Islet precursor cell (in vitro differentiated cells): ENCODE measurements at places on chromosomes 13 and 19.
A peak's percentile ranks its signal among the peaks of the same experiment; 100 is the strongest.

DNA sequence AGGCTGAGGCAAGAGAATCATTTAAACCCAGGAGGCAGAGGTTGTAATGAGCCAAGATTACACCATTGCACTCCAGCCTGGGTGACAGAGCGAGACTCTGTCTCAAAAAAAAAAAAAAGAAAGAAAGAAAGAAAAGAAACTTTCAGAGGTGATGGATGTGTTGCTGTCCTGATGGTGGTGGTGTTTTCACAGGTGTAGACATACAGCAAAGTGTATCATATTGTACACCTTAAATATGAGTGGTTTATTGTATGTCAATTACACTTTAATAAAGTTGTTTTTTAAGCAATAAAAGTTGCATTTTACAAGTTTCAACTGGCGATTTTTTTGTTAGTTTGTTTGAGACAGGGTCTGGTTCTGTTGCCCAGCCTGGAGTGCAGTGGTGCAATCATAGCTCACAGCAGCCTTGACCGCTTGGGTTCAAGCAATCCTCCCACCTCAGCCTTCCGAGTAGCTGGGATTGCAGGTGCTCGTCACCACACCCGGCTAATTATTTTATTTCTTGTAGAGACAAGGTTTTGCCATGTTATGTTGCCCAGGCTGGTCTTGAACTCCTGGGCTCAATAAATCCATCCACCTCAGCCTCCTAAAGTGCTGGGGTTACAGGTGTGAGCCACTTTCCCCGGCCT is 13.5 kb upstream of the INSR start:
- DNase-seq, result no peak

DNA sequence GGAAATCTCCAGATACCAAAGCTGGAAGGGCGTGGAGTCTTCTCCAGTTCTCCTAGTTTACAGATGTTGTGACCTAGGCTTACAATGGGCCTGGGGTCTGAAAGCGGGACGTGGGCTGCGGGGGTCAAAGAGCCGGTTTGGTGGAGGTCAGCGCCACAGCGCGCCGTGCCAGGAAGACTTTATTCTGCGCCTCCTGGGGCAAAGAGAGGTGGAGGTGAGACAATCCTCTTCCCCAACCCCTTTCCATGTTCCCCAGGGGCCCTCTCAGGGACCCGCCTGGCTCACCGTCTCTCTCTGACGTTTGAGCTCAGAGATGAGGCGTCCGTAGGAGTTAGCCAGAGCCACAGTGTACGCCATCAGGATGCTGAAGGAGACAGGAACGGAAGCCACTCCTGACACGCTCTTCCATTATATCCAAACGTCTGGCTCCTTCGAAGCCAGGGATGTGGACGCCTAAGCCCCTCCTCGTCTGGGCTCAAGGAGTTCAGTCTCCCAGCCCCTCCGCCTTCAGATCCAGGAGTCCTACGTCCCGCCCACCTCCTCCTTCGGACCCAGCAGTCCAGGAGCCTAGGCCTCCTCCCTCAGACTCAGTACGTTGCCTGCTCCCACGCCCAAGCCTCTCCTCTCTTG is 776 bp upstream of the LENG1 start:
- no peak for DNase-seq

DNA sequence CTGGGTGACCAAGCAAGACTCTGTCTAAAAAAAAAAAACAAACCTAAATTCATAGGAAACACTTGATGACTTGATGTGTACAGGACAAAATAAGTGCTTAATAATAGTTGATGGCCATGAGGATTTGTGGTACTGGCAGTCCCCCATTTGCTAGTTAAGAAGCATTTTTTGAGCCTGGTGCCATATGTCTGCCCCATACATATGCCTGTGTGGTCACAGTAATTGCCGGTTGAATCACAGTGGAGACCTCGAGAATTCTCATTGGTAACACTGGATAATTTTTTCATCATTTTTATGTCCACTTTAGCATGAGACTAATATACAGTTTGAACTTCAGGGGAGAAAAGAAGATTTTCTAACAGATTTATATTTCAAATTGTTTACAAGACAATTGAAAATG is 79.2 kb downstream of the LRCH1 start:
- DNase-seq, result no peak

GRCh38 chr13:39132286-39133230 is 94.3 kb downstream of the NHLRC3 start:
- DNase-seq, result no peak

- no peak for DNase-seq
These were observed 45.5 kb downstream of the C13orf42 start for GRCh38 chr13:51065372-51066090.

- DNase-seq, result no peak
These were observed 1842.5 kb upstream of the PRR20A start for GRCh38 chr13:55298201-55298600.

GRCh38 chr19:4635754-4636116 is 3.6 kb upstream of the TNFAIP8L1 start:
- DNase-seq, result peak; percentile 60

- peak; percentile 60 for DNase-seq
These were observed 29.1 kb downstream of the VAV1 start for GRCh38 chr19:6801485-6802086.

GRCh38 chr19:17457616-17458015 is 3.1 kb downstream of the NXNL1 start:
- DNase-seq, result no peak

DNA sequence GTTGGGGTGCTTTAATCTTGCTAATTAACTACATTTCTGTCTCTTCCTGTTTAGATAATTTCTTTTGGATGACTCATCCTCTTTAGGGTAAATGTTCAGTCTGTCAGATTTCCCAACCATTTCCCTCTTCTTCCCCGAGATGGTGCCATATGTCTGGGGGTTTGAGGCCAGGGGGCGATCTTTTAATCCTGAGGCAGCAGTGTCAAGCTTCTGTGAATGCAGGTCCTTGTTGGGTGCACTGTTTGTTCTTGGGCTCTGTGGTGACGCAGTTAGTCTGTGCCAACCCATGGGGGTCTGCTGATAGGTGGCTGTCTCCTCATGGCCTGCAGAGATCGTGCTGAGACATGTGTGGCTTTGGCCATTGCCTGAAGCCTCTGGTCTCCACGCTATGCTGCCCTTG is 420.4 kb downstream of the NDFIP2 start:
- DNase-seq, result no peak

DNA sequence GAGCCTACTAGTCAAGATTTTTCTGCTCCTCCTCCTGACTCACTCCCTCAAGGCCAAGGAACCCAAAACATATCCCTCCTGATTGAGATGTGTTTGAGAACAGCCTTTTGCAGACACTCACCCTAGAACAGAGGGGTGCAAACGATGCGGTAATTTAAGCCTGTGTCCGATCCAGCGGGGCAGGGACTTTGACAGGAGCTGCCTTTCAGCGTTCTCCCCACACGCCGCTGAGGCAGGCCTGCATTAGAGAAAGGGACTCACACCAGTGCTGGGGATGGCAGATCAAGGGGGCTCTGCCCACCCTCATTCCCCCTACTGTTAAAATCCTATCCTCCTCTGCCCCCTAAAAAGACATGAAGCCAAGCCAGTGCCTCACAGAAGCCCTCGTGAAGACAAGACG is 70.5 kb downstream of the CCDC70 start:
- DNase-seq, result no peak

- DNase-seq, result no peak
These were observed 65.9 kb downstream of the SERP2 start for GRCh38 chr13:44439452-44440024.

DNA sequence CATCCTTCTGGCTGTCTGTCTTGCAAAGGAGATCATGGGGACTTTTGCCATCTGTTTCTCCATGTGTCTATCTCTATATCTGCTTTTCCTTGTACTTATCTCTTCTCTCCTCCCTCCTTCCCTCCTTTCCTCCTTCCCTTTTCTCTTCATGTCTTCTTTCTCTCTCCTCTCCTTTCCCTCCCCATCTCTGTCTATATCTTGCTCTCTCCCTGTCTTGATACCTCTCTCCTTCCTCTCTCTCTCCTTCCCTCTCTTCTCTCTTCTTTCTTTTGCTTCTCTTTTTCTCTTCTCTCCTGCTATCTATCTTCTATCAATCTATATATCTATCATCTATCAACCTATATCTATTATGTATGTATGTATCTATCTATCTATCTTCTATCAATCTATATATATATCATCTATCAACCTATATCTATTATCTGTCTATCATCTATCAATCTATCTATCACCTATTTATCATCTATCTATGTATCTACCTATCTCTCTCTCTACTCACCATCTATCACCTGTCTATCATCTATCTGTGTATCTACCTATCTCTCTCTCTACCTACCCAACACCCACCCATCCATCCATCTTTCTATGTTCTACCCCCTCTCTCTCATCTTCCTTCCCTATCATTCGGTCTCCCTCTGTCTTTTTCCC is 27.5 kb downstream of the SPTBN4 start:
- DNase-seq, result no peak

- DNase-seq, result no peak
These were observed 6.0 kb downstream of the RNASEH2B start for GRCh38 chr13:50915565-50915964.

GRCh38 chr13:20703780-20704458 is 420 bp downstream of the IL17D start:
- peak; percentile 94 for DNase-seq

DNA sequence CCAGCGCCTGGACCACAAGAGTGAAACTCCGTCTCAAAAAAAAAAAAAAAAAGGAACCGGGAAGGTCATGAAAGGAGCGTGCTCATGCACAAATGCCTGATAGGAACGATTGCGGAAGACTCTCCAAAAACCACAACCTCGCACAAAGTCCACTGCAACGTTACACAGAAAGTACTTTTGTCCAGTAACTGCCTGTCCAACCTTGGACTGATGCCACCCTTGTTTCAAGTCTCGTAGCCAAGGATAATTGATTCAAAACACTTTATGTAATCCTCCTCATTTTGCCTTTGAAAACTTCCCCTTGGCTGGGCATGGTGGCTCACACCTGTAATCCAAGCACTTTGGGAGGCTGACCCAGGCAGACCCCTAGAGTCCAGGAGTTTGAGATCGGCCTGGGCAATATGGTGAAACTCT is 13.7 kb downstream of the LGALS7 start:
- no peak for DNase-seq

DNA sequence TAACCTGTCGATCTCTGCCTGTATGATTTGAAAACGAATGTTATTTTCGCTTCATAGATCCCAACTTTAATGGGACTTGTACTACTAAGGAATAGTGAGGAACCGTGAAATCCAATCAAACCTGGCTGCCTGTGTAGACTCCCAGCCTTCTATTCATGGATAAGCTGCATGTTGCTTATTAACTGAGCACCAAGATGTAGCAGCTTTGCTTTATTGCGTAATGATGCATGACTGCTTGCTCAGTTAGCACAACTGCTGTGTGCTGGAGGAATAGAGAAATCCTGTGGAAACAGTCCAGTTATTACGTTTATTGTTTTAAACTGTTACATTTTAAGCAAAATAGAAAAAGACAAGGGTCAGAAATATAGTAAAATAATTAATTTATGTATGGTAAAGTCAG is 108.2 kb downstream of the SHISA2 start:
- DNase-seq, result no peak

DNA sequence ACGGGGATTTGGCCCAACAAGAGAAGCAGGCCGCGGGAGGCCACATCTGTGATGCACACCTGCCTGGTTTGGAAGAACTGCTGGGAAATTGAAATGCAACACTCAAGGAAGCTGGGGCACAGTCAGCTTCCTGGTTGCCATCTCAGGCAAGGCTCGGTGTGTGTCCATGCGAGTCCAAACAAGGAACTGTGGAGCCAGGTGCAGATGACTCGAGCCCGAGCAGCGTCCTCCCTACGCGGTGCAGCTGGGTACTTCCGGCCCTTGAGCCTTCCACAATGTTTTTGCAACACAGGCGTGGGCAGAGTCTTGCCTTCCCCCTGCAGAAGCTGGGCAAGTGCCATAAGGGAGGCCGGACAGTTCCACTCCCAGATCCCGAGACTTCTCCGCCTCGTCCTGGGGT is 94.6 kb downstream of the CRYL1 start:
- DNase-seq, result no peak

DNA sequence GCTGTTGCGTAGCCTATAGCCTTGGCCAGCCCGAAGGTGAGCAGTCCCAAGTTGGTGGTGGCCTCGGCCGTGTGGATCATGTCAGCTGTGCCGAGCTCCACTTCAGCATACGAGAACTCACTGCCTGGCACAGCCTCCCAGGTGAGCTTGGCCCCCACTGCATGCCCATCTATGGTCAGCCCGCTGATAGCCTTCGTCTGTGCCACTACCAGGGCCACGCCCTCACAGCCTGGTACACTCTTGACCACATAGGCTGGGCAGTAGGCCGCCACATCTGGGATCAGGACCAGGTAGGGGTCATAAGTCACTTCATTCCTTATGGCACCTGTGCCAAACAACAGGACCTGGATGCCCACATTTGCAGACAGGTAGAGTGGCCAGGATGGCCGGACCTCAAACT is 7.4 kb downstream of the FCGBP start:
- DNase-seq, result no peak
